ENCODE measurements at places on chromosomes 2 and 18.

- no peak for DNase-seq
Measured at GRCh38 chr18:42038936-42039335, 83.9 kb downstream of the PIK3C3 start.

DNA sequence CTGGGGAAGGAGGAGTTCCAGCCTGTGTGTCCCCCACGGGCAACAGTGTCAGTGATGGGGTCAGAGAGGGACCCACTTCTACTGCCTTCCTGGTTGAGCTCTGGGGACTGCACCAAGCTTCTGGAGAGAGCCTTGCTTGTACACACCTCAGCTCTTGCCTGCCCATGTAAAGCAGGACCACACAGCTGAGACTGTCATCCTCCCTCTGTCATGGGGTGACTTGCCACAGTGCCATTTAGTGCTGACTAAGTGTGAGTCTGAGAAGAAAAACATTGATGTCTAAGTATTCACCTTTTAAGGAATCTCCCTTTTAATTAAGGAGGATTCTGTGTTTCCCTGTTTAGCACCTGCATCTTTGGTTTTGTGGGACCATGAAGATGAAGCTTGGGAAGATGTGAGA, 159.1 kb downstream of the FHOD3 start:
- no peak for DNase-seq

DNA sequence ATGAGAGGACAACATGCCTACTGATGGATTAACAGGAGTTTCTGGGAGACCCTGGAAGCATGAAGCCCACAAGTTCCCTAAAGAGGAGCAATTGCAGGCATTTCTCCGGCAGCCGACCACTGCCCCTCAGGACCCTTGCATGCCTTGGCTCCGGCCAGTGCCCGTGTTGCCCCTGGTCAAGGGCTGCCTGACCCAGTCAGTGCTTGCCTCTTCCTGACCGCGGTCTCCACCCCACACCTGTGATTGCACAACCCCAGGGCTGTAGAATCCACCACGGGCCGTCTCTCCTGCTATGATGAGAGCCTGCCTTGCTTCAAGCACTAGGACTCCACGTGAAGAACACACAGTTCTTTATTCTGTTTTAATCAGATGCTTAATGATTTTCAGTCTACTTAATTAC, 127.5 kb downstream of the GLI2 start:
- no peak for DNase-seq

GRCh38 chr2:190578158-190579057, 43.9 kb upstream of the NEMP2 start:
- no peak for DNase-seq

- DNase-seq = no peak
Measured at GRCh38 chr2:79327460-79327859, 167.9 kb upstream of the REG3A start.

DNA sequence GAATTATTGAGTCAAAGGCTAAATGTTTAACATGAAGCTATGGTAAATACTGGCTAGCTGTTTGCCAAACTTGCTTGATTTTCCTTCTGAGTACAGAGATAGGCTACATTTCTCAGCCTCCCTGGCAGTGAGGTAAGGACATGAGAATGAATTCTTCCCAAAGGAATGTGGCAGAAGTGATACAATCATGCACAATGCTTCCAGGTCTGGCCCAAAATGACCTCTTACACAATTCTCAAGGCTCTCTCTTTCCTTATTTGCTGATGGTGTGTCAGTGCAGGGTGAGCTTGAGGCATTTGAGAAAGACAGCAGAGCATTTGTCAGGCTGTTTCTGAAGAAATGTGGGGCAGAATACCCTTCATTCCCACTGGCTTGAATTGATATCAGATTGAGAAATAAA, 95.6 kb upstream of the NABP1 start:
- no peak for DNase-seq

- no peak for DNase-seq
Measured at GRCh38 chr2:210818473-210818872, 262.1 kb downstream of the CPS1 start.

DNA sequence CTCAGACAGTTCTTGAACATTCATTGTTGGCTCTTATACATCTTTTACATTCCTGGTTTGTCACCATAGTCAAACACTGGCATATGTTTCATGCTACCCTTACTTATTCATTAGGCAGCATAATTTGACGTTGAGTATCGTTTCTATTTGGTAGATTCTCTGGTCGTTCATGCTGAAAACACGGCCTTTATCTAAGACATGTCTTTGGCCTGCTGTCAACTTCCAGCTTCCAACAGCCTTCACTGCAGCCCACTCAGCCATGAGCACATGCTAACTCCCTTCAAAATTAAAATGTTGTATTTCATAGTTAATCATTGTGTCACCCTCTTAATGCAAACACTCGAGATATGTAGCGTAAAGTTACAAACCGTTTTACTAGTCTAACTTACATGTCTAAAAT, 493.0 kb upstream of the NRP2 start:
- DNase-seq = no peak

GRCh38 chr18:64854112-64854511, 705.2 kb upstream of the LINC00305 start:
- DNase-seq = no peak

DNA sequence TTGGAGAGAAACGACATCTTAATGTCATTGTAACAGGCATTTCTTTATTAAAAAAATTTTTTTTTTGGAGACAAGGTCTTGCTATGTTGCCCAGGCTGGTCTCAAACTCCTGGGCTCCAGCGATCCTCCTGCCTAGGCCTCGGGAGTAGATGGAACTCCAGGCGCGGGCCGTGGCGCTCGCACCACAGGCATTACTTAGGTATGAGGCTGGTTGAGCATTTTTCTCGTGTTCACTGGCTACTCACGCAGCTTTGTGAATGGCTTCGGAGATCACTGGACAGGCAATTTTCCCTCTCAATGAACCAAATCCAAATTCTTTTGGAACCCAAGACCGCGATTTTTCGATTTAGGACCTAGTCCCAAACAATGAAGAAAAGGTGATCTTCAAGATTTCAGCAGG, 795 bp upstream of the TCF7L1 start:
- no peak for DNase-seq

DNA sequence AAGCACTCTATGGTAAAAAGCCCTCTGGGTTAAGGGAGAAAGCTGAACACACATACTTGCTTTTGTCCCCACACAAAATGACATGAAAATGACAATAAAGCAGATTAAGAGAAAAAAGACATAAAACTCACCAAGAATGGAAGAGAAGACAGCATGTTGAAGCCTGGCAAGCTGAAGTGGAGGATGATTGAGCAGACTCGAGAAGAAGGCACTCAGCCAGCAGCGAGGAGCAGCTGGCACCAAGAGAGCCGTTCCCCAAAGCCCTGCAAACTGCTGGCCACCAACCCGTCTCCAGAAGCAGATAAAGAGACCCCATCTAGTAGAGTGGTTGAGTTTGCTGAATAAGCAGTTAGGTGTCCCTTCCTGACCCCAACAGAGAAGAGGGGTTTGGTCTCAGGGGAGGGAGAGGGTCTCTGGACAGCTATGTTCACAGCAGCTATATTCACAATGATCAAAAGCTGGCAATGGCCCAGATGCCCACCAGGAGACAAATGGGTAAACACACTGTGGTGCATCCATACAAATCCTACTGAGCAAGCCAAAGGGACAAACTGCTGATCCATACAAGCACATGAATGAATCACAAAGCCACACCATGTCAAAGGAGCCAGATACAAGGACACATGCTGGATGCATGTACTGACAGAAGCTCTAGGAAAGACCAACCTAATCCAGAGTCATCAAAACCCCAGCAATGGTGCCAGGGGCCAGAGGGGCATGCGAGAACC, 36.9 kb downstream of the FAM168B start:
- DNase-seq = no peak

DNA sequence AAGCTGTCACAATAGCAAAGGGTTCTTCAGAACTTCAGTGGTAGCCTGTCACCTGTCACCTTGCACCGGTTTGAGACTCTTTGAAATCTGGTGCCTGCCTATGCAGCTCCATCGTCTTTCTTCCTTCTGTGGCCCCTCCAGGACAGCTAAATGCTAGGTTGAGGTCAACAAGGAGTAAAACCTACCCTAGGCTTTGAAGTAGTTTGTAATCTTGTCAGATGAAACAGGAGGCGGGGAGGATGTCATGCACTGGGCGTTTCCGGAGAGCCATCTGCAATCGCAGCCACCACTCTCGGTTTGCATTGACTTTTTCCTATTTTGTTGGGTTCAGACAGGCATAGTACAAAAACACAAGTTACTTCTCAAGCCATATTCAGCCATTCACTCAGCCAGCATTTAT, 116.7 kb downstream of the LPIN1 start:
- DNase-seq = no peak

GRCh38 chr2:2867397-2867979, 510.1 kb downstream of the EIPR1 start:
- no peak for DNase-seq

- no peak for DNase-seq
Measured at GRCh38 chr18:50105027-50105426, 89.9 kb downstream of the MYO5B start.

DNA sequence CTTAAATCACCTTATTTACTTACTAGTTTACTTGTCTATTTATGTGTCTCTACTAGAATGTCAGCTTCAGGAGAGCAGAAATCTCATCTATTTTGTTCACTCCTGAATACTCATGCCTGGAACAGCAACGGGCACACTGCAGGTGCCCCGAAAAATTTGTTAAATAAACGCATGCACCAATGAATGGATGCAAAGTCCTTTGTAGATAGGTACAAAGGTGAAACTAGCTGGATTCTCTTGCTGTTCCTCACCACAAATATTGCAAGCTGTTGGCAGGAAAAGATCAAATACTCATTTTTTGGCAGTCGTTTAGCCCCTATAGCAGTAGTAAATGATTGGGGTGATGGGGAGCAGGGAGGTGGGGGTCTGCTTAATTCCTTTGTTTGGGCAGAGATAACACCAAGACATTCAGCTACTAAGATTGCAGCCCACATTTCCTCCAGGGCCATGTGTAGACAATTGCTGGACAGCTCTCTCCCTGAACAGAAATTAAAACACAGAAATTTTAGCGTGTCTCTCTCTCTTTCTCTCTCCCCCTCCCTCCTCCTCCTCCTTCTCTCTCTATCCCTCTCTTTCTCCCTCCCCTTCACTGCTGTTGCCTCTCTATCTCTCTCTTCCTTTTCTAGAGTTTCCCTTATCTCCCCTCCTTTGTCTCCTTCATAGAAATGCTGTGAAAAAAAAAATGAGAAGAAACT, 5.4 kb downstream of the MARCHF4 start:
- no peak for DNase-seq

- DNase-seq = no peak
Measured at GRCh38 chr2:27400348-27401135, 8.8 kb downstream of the PPM1G start.

- no peak for DNase-seq
Measured at GRCh38 chr18:45566025-45566740, 49.1 kb upstream of the SLC14A2 start.

GRCh38 chr2:238286551-238286950, 1.9 kb downstream of the PER2 start:
- DNase-seq = no peak

DNA sequence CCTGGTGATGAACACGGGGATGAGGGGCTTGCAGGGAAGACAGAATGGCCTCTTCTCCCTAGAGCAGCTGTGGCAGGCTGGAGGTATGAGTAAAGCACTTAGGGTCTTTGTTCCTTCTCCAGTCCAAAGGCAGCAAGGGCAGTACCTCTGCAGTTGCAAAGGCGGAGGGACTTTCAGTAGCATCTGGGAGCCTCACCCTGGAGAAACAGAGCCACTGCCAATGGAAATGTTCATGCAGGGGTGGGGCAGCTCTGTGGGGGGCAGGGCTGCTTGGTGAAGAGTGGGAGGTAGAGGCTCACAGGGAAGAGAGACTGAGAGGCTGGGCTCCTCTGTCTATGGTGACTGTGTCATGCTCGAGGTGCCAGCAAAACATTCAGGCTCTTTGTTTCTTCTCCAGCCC, 344.1 kb upstream of the CHAC2 start:
- no peak for DNase-seq

- no peak for DNase-seq
Measured at GRCh38 chr2:212528106-212528856, 10.3 kb downstream of the ERBB4 start.

GRCh38 chr2:3354986-3355385, 22.6 kb downstream of the EIPR1 start:
- DNase-seq = no peak

DNA sequence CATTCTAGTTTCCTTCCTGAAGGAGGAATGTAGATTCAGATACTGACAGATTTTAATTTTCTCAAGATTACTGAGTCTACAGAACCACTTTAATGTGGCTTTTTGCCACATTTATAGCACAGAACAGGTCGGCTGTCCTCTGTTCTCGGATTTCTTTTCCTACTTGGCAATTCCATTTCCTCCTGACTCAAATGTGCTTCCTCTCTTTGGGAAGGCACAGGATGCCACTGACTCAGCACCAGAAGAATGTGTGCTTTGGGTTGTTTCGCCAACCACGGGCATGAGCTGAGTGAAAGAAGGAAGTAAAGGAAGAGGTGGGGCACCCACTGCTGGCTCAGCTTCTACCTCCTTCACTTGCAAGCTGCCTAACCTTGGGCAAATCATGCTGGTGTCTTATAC, 970.6 kb upstream of the ACVR2A start:
- no peak for DNase-seq

DNA sequence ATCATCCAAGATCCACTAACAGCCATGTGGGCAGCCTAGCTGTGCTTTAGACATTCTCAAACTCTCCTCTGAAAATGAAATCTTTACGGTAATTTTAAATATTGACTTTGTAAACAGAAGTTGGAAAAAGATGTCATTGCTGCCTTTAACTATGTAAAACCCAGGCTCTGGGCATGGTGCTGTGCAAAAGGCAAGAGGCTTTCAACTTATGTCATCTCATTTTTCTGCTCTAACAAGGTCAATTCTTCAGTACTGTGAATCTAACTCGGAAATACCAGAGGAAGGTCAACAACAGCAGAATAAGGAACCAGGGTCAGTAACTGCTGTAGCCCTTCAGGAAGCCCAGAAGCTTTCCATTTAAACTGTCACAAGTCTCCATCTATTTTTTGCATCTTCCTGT, 37.0 kb upstream of the MPP4 start:
- DNase-seq = no peak

DNA sequence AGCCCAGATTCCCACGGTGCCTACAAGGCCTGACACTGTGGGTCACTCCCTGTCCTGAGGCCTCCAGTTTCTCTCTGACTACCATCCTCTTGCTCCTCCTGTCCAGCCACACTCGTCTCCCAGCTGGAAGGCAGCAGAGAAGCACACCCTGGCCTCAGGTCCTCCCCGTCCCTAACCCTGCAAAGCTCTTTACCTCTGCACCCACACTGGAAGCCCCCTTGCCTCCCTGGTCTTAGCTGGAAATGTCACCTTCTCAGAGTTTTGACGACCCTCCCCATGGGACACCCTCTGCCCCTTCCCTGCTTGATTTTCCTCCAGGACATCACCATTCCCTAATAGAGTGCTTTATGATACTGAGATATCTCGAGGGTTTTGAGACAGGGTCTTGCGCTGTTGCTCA, 10.6 kb downstream of the RNU2-63P start:
- DNase-seq = no peak

- DNase-seq = no peak
Measured at GRCh38 chr2:12261986-12262680, 454.6 kb upstream of the TRIB2 start.

- DNase-seq = no peak
Measured at GRCh38 chr18:22637787-22638186, 220.1 kb upstream of the CTAGE1 start.

GRCh38 chr2:95077530-95077825, 44.1 kb downstream of the MRPS5 start:
- DNase-seq = no peak
